Adrenal gland (tissue), 19 donors: ENCODE measurements at places on chromosomes 5 and 9. TPM values are rescaled to one million over a fixed set of nuclear protein-coding genes. Genes with fewer than 3 reads are reported as not detected.

The IFNK gene
- total RNA-seq = not detected

The JAKMIP2 gene
- total RNA-seq = 56.8 TPM

- H3K4me3 ChIP-seq = no peak overlapping the region
- no peaks in the 10 kb centered on the region for H3K27me3 ChIP-seq
- no peaks in the 10 kb centered on the region for H3K36me3 ChIP-seq
- no peak for DNase-seq
- H3K4me1 ChIP-seq = no peaks in the 10 kb centered on the region
- no peak overlapping the region for H3K27ac ChIP-seq
Observed at GRCh38 chr9:79973627-79974026, 401.9 kb downstream of the TLE4 start.

GRCh38 chr5:122137702-122138101 is 8.4 kb downstream of the ZNF474 start:
- no peaks in the 10 kb centered on the region for H3K4me1 ChIP-seq
- H3K27me3 ChIP-seq = no peaks in the 10 kb centered on the region
- no peaks in the 10 kb centered on the region for H3K36me3 ChIP-seq
- no peak for DNase-seq
- H3K27ac ChIP-seq = no peak overlapping the region

GRCh38 chr5:56003679-56004078 is 8.9 kb upstream of the IL6ST start:
- no peaks in the 10 kb centered on the region for H3K27me3 ChIP-seq
- no peaks in the 10 kb centered on the region for H3K4me1 ChIP-seq
- H3K4me3 ChIP-seq = no peak overlapping the region
- no peak for DNase-seq
- H3K27ac ChIP-seq = no peak overlapping the region

- no peak for DNase-seq
- H3K27ac ChIP-seq = no peak overlapping the region
- no peak overlapping the region for H3K4me3 ChIP-seq
- H3K4me1 ChIP-seq = peaks cover 12% of the 10 kb centered on the region
- H3K27me3 ChIP-seq = no peaks in the 10 kb centered on the region
Observed at GRCh38 chr9:110748251-110748893, 79.8 kb downstream of the MUSK start.

GRCh38 chr5:8320244-8320643 is 451.3 kb downstream of the MTRR start:
- no peak for DNase-seq
- no peaks in the 10 kb centered on the region for H3K4me1 ChIP-seq
- no peaks in the 10 kb centered on the region for H3K36me3 ChIP-seq
- no peak overlapping the region for H3K4me3 ChIP-seq
- H3K27me3 ChIP-seq = no peaks in the 10 kb centered on the region

The PDGFRB gene
- total RNA-seq = 69.1 TPM

GRCh38 chr9:27088981-27089380 is 20.0 kb upstream of the TEK start:
- no peaks in the 10 kb centered on the region for H3K4me1 ChIP-seq
- H3K27ac ChIP-seq = no peak overlapping the region
- DNase-seq = no peak
- no peak overlapping the region for H3K4me3 ChIP-seq
- no peaks in the 10 kb centered on the region for H3K27me3 ChIP-seq
- no peaks in the 10 kb centered on the region for H3K36me3 ChIP-seq

The PCDHB3 gene
- 1.4 TPM for total RNA-seq

The CDHR2 gene
- 0.09 TPM for total RNA-seq

The AIF1L gene
- 4.4 TPM for total RNA-seq

The ANKRD20A1 gene
- total RNA-seq = 1.7 TPM

GRCh38 chr5:5523066-5523505 is 100.6 kb downstream of the ICE1 start:
- no peaks in the 10 kb centered on the region for H3K4me1 ChIP-seq
- peak; percentile 25 for DNase-seq
- no peak overlapping the region for H3K4me3 ChIP-seq
- H3K27me3 ChIP-seq = no peaks in the 10 kb centered on the region
- H3K36me3 ChIP-seq = no peaks in the 10 kb centered on the region
- H3K27ac ChIP-seq = no peak overlapping the region

The GDA gene
- not detected for total RNA-seq

The IFNA21 gene
- not detected for total RNA-seq

The ADRA1B gene
- total RNA-seq = 4.7 TPM

DNA sequence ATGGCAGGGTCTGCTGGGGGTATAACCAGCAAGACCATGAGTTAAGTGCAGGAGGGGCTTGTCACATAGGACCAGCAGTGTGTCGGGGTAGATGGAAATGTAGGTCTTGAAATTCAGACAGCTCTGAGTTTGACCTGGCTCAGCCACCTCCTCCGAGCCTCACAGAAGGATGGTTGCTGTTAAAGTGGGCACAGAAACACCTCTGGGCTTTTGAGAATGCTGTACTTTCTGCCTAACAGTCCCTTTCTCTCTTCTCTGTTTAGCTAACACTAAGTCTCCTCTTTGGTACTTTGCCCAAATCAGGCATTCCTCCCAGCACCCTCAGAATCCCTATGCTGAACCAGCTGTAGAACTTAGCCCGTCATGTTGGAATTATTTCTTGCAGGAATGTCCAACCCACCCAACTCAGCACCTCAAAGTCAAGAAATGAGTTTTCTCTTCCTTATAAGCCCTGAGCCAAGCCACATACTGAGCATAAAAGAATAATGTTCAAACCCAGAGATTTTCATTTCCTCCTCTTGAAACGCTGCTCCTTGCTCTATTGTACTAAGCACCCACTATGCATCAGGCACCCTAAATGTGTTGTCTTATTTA is 41.7 kb upstream of the MATR3 start:
- H3K4me3 ChIP-seq = no peak overlapping the region
- no peaks in the 10 kb centered on the region for H3K36me3 ChIP-seq
- no peaks in the 10 kb centered on the region for H3K4me1 ChIP-seq
- no peak overlapping the region for H3K27ac ChIP-seq
- DNase-seq = no peak
- H3K27me3 ChIP-seq = no peaks in the 10 kb centered on the region

The PDLIM4 gene
- 8.4 TPM for total RNA-seq

- no peaks in the 10 kb centered on the region for H3K27me3 ChIP-seq
- no peaks in the 10 kb centered on the region for H3K4me1 ChIP-seq
- no peak overlapping the region for H3K27ac ChIP-seq
Observed at GRCh38 chr5:35306716-35307365, 76.6 kb upstream of the PRLR start.

GRCh38 chr9:136941231-136942111 is 3.1 kb downstream of the FBXW5 start:
- peak; percentile 47 for DNase-seq
- H3K27me3 ChIP-seq = no peaks in the 10 kb centered on the region

The BTNL9 gene
- 9.6 TPM for total RNA-seq

GRCh38 chr9:85202596-85202995 is 533.1 kb downstream of the NTRK2 start:
- no peak overlapping the region for H3K4me3 ChIP-seq
- no peaks in the 10 kb centered on the region for H3K27me3 ChIP-seq
- H3K36me3 ChIP-seq = no peaks in the 10 kb centered on the region
- DNase-seq = no peak
- no peak overlapping the region for H3K27ac ChIP-seq
- no peaks in the 10 kb centered on the region for H3K4me1 ChIP-seq

- no peak overlapping the region for H3K4me3 ChIP-seq
- DNase-seq = peak; percentile 36
- no peaks in the 10 kb centered on the region for H3K4me1 ChIP-seq
- H3K27me3 ChIP-seq = no peaks in the 10 kb centered on the region
- no peak overlapping the region for H3K27ac ChIP-seq
Observed at GRCh38 chr9:98944057-98944733, 488 bp downstream of the COL15A1 start.

DNA sequence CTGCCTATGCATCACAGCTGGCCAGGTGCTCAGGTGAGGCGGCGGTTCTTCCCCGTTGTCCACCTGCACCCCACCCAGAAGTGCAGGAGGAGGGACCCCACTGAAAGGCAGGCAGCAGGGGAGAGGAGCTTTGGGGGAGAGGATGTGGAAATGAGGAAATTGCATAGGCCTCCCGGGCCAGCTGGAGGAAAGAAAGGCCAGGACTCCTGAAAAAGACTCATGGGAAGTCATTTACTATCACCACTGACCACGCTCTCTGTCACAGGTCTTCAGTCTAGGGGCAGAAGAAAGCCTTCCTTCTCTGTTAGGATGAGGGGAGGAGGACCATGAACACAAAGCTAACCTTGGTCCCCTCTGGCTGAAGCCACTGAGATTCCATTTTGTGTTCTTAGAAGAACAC is 28.1 kb downstream of the KCNMB1 start:
- no peaks in the 10 kb centered on the region for H3K36me3 ChIP-seq
- no peak for DNase-seq

DNA sequence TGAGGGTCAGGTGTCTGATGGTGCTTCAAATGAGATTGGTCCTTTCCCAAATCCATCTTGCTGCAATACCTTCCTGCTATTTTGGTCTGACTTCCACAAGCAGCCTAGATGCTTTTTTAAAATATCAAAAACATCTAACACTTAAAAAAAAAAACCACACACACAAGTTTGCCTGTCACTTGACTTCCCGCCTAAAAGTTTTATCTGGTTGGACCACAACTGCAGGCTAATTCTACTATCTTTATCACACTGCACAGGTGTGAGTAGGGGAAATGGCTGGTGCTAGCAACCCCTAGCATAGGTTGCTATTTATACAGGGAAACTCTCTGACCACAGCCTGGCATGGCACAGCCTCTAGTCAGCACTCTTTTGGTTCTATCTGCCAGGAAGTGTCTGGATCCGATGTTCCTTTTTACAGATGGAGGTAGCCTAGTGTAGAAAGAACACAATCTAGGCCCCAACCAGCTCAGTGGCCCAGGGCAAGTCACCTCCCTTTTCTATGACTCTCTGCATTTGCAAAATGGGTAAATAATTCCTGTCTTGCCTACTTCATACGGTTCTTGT is at the start of gene HEMGN:
TSS of gene HEMGN (minus strand) at position 92 of the 564 bp plus-strand sequence. CDS start at position 56, 36 bp downstream.
- H3K36me3 ChIP-seq = no peaks in the 10 kb centered on the region
- no peaks in the 10 kb centered on the region for H3K4me1 ChIP-seq
- DNase-seq = no peak

The SLC6A18 gene
- not detected for total RNA-seq

The PCDHA1 gene
- total RNA-seq = not detected

The DOCK2 gene
- 23.7 TPM for total RNA-seq

GRCh38 chr9:99169982-99170761 is 51.6 kb downstream of the ALG2 start:
- no peaks in the 10 kb centered on the region for H3K36me3 ChIP-seq
- no peaks in the 10 kb centered on the region for H3K27me3 ChIP-seq

The FRMD3 gene
- total RNA-seq = 18.1 TPM

DNA sequence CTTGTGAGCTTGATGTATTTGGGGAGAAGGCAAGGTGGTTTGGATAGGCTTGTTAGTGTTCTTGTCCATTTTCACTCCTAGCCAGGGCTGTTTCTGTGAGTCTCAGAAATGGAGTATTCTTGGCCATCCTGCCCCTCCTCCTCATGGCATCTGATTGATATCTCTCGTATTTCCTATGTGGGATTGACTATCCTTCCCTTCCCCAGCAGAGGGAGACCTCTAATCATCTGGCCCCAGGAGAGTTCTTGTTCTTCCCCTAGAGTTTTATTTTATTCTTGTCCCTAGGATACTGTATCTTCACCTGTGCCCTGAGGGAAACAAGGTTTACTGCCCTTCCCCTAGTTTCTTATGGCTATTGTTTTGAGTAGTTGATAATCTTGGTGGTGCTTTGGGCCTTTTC is 114.4 kb downstream of the VPS13A start:
- H3K4me3 ChIP-seq = no peak overlapping the region
- no peak for DNase-seq
- H3K27ac ChIP-seq = no peak overlapping the region
- no peaks in the 10 kb centered on the region for H3K27me3 ChIP-seq
- no peaks in the 10 kb centered on the region for H3K36me3 ChIP-seq
- no peaks in the 10 kb centered on the region for H3K4me1 ChIP-seq

DNA sequence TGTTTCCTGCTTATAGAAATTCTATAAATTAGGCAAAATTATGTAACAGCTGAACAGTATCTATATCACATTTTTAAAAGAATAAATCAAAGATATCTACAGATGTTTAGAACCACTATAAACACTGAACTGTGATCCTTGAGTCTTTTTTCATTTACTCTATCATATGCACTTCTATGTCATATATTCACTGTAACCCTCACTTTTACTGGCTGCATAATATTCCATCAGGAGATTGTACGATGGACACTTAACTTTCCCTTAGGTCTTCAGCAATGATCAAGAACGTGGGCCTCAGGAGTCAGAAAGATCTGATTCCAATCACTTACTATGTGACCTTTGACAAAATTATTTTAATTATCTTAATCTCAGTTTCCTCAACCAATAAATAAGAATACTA is 41.0 kb downstream of the CLINT1 start:
- H3K4me3 ChIP-seq = no peak overlapping the region
- peaks cover 39% of the 10 kb centered on the region for H3K4me1 ChIP-seq
- H3K27me3 ChIP-seq = no peaks in the 10 kb centered on the region
- no peaks in the 10 kb centered on the region for H3K36me3 ChIP-seq

GRCh38 chr9:117303643-117304230 is 111.1 kb downstream of the ASTN2 start:
- no peaks in the 10 kb centered on the region for H3K4me1 ChIP-seq
- DNase-seq = no peak
- H3K27me3 ChIP-seq = no peaks in the 10 kb centered on the region
- no peak overlapping the region for H3K27ac ChIP-seq

DNA sequence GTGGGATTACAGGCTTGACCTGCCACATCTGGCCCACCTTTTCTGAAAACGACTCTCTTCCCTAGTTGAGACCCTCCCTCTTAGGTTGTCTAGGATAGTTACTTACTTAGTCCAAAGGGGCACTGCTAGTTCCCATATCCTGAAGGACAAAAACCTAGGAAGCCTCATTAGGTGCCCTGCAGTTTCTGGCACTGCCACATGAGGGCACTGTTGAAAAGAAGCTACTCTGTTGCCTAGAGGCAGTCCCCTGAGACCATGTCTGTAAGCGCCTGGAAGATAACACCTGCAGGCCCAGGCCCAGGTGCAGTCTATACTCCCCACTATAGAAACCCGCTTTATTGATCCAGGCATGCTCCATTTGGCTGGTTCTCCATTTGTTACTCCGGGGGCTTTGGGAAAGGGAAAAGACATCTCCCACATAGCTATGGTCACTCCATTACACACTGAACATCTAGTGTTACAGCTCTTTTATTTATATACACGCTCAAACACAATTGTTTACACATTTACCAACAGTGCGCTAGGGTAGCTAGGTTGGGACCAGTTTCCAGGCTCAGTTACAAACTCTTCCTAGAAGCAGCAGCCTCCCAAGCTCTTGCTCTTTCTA is 73.4 kb upstream of the PPARGC1B start:
- H3K27ac ChIP-seq = no peak overlapping the region
- DNase-seq = no peak
- H3K36me3 ChIP-seq = no peaks in the 10 kb centered on the region
- no peaks in the 10 kb centered on the region for H3K27me3 ChIP-seq

DNA sequence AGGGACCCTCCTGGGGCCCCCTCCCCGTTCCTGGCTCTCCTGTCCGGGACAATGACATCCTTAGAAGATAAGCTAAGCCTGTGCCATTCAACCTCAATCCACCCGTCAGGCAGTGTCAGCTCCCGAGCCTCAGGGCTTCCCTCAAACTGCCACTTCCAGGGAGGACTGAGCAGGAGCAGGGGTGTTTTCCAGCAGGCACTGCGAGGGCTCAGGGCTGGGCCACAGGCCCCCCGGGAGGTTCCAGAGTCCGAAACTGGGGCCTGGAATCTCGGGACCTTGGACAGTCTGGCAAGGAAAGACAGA is 26.2 kb downstream of the LHX3 start:
- no peak overlapping the region for H3K4me3 ChIP-seq
- H3K4me1 ChIP-seq = no peaks in the 10 kb centered on the region
- H3K27ac ChIP-seq = no peak overlapping the region
- H3K27me3 ChIP-seq = no peaks in the 10 kb centered on the region
